ENCODE measurements at places on chromosomes 2 and 18.

GRCh38 chr2:46885376-46885775, 30.2 kb downstream of the MCFD2 start:
- no peak for DNase-seq

DNA sequence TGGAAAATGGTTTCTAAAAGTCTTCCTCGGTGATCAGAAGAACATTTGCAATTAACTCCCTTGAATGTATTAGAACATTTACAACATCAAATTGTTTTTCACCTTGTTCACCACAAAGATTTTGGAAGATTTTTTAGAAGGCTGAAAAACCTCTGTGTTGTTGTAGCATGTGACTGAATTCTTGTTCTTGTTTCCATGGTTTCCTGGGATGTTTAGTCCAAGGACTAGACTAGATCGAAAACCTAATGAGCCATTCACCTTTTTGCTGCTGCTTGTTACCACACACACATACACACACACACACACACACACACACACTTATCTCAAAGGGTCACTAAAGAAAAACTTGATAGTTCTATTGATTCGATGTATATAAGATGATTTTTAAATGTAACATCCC, 380.0 kb downstream of the LRRTM4 start:
- DNase-seq = no peak

DNA sequence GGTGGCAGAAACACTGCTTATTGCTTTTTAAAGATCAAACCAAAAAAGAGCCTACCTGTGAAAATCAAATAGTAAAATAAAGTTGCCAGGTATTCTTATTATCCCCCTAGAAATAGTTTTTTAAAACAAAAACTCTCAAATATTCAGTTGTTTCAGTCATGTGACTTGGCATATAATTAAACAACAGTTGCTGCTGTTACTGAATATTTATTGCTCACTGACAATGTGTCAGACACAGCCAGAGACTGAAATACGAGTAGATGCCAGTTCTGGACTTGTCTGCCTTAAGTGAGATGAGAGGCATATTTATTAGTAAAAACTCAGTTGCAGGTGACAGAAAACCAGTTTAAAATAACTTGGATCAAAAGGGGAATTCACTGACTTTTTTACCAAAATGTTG, 106.0 kb upstream of the RAB12 start:
- no peak for DNase-seq

GRCh38 chr18:3690764-3691066, 240.7 kb downstream of the TGIF1 start:
- no peak for DNase-seq

DNA sequence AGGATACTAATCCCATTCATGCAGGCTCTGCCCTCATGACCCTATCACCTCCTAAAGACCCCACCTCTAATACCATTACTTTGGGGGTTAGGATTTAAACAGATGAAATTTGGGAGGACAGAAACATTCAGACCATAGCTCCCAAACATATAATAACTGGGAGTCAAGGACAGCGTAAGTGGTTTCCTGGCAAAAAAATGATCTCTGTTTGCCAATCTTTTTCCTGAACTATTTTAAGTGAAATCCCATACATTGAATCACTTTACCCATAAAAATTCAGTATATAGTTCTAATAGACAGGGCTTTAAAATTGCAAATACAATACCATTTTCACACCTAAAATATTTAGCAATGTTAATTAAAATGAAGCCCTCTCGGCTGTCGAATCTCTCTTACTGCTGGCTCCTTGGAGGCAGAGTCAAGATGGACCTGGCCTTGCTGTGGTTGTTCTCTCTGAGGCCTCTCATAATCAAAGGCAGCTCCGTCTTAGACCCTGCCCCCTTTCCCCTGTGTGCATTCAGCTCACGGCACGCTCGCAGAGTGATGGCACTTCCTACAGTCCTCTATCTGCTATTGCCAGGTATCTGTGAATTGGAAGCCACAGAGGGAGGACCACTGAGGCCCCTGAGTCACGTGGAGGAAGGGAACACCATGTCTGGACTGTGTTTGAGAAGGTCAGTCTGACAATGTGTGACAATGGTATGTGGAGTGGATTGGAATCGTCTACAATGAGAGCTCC, 132.3 kb downstream of the UXS1 start:
- no peak for DNase-seq

DNA sequence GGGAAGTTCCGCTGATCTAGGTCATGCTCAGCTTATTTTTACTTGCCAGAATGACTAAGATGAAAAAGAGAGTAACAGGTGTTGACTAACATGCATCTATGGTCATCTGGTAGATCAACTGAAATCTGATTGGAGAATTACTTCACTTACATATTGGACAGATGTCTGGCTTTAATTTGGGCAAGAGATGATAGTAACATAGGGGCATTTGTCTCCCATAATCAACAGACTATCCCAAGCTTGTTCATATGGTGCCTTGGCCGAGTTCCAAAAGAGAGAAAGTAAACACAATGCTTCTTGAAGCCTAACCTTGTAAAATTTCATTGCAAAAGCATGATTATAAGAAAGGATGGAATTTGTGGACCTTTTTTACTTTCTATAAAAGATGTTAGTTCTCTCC, 503.7 kb downstream of the ADCYAP1 start:
- no peak for DNase-seq

DNA sequence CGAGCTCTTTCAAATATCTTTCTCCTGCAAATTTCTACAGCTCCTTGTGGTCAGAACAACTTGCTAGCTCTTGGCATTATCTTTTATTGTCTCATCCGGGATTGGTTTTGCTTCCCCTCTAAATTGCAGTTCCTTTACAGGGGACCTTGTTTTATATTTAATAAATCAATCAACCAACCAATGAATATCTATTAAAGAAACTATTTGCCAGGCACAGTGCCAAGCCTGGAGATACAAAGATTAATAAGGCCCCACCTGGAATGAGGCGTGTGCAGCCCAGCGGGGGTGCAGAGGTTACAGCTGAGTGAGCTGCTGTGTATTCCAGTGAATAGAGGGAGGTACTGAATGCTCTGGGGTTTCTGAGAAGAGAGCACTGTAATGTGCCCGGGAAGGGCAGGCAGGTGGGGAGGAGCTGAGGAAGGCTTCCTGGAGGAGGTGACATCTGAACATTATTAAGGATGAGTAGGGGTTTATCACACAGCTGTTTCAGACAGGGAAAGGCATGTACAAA, 51.8 kb downstream of the LIPG start:
- DNase-seq = no peak

DNA sequence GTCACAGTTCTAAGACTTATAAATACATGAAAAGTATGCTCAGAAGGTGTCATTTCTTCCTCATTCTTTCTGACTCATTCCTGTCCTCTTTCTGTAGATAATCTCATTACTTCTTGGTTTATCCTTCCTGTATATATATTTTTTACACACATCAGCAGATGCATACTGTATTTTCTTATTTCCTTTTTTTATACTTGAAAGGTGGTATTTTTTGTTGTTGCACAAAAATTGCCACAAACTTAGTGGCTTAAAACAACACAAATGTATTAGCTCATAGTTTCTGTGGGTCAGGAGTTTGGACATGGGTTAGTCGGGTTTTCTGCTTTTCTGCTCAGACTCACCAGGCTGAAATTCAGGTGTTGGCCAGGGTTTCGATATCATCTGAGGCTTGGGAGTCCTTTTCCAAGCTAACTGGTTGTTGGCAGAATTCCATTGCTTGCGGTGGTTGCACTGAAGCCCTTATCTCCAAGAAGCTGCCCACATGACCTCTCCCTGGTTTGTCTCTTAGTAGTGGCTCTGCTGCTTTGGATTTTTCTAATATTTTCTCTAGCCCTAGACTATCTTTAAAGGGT, 162.6 kb downstream of the FMNL2 start:
- DNase-seq = no peak

GRCh38 chr2:190235101-190235500, 84.5 kb downstream of the HIBCH start:
- DNase-seq = no peak
